ENCODE measurements at places on chromosomes 2 and 18.

- DNase-seq = no peak
Observed at GRCh38 chr2:119409506-119409905, 22.1 kb upstream of the TMEM37 start.

GRCh38 chr2:36352701-36353100, 2.9 kb upstream of the CRIM1 start:
- DNase-seq = no peak

GRCh38 chr2:186976329-186976728, 127.4 kb upstream of the ZSWIM2 start:
- DNase-seq = no peak

GRCh38 chr2:73928963-73929347, 2.3 kb downstream of the DGUOK start:
- no peak for DNase-seq

DNA sequence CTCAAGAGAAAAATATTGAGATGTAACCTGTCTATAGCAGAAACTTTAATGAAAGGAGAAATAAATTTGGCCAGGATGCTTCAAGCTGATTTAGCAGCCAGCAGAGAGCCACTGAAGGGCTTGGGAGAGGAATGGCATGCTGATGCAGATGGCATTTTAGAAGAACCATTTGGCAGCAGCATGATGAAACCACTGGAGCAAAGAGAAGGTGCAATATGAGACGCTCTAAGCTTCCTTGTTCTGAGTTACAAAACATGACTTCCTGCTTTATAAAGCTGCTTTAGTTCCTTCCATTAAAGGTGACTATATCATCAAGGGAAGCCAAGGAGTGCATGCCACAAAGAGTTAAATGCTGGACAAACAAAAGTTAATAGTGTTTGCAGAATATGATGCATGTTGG, 189.7 kb downstream of the PID1 start:
- no peak for DNase-seq

DNA sequence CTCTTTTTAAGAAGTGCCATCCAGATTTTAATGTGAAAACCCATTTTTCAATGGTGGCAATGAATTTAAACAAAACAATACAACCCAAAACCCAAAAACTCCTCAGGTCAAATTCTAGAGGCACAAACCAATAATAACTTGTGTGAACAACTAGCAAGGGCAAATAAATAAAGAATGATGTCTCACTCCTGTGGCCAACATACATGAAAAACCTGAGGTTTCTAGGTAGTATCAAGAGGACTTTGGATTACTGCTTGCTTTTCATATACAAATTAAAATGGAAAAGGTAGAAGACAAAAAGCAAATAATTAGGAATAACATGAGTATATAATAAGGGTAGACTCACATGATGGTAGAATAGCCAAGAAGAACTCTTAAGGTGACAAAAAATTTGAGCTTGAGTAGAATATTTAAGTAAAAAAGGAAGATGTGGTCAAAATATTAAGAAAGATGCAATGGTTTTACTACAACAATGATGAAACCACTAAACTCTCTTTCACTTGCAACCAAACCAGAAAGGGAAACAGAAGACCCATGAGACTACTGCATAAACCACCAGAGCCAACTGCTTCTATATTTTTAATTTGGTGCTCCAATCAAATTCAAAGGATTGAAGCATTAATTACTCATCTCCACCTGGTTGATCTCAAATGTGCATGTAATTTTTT, 53.5 kb downstream of the DARS1 start:
- no peak for DNase-seq

GRCh38 chr2:177554365-177554764, 161.8 kb downstream of the AGPS start:
- DNase-seq = no peak

DNA sequence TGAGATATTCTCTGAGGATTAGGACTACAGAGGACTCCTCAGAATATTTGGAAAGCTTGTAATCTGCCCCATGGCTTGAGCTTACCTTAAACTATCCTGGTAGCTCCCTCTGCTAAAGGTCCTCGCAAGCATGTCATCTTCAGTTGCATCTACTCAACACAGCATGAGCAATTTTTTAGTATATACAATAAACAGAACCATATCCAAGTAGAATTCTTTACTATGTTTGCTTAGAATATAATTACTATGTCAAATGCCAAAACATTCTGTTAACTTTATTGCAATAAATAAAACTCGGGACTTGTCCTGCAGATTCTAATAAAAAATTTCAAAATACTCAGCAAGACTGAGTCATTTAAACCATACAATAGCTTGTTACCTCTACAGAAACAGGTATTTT, 62.8 kb downstream of the ABCB11 start:
- no peak for DNase-seq

GRCh38 chr18:23058746-23059415, 76.4 kb upstream of the CABLES1 start:
- no peak for DNase-seq

- no peak for DNase-seq
Observed at GRCh38 chr2:39779341-39779851, 338 bp upstream of the THUMPD2 start.

GRCh38 chr2:39697454-39697853, 31.7 kb downstream of the TMEM178A start:
- no peak for DNase-seq

All from stimulated activated CD8-positive, alpha-beta memory T cell treated with anti-CD3 and anti-CD28 coated beads, Interleukin-15, amount 100 ng/mL, for 4 hours (primary cell).